ENCODE measurements at places on chromosomes 7 and 10. TPM values are rescaled to one million over a fixed set of nuclear protein-coding genes. Genes with fewer than 3 reads are reported as not detected.

DNA sequence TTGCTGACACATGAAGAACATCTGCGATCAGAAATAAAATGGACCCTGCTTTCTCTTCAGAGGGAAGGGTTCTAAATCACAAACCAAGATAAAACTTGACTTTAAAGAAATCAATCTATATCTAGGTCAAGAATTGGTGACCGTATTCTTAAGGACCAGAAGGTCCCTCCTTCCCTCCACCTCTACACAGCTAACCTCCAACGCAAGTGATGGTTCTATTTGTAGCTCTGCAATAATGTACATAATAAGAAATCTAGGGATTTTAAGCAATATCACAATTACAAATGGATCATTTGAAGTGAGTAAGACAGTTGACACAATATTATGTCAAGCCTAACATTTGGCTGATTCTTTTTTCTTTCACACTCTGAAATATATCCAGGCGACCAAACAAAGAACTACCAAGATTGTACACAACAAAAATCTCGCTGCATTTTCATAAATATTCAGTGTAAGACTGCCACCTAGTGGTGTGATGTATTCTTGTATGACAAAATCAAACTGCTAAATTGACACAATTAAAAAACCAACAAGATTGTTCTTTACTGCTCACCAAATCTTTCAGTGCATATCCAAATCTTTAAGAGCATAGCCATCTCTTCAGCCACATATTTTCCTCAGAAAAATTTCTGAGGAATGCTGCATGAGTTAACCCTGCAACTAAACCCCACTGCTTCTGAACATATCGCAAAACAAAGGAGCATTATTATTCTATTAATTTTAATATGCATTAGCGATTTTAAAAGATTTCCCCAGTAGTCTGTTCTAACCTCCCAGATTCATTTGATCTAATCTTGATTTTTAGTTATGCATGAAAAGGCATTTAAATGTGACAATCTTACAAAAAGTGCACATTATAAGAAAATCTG is 44.5 kb downstream of the ICA1 start:
- DNase-seq, result no peak

DNA sequence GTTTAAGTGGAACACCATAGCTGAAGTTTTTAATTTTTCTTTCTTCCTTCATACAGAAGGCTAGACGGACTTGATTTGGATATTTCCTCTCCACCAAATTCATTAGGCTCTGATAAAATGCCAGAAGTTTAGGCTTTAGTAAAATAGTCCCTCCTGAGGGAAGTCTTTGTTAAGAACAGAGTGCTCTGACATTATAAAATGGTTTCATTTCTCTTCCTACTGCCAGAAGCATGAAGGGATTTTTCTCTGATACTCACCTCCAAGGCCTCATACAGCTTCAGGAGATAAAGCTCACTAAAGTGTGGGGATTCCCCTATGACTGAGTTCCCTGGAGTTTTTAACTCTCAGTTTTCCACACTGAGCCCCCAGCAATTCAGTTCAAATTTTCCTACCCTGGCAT is 1489.6 kb downstream of the REEP3 start:
- no peak for DNase-seq

DNA sequence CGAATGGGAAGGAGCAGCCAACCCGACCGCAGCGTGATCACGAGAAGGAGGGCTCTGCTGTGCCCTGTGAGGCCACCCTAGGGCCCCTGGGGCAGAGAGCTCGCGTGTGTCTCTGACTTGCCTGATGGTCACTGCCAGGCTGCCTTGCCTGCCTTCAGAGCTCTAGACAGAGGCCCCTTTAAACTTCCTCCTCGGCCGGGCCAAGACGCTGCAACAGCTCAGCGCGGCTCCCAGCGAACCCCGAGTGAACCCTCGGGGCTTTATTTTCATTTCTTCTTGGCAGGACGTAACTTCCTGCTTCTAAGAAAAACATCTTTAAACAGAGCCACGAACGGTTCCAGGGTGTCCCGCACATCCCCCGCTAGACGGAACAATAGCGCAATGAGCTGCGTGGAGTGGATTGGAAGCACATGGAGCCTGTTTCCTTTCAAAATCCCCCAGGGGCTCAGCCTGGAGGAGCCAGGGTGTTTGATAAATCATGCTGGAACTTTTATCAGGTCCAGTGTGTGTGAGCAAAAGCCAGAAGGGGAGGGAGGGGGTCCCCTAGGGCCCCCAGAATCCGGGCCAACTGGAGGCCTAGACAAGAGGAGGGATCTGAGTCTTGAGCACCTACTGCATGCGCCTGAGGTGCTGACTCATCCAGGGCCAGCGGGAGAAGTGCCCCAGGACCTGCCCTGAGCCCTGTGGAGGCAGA is 134.1 kb upstream of the GDF10 start:
- peak; percentile 91 for DNase-seq

GRCh38 chr10:74949843-74950765 is 123.7 kb downstream of the KAT6B start:
- no peak for DNase-seq

- DNase-seq, result no peak
Measured at GRCh38 chr7:134766779-134767519, 12.5 kb upstream of the CALD1 start.

DNA sequence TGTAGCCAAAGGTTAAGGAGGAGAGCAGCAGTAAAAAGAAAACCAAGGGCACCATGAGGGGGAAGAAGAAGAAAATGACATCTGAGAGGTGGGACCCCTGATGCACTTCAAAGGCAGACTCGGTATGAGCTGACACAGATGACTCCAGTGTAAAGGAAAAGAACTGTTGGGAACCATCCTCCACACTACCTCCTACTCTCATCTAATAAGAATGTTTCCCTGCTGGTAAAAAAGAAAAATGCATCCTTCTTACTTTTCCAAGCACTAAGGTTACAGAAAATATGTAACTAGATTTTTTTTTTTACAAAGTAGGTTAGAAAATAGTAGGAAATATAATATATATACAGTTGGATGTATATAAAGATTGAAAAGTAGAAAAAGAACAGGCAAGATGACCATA is 16.9 kb downstream of the TAS2R41 start:
- DNase-seq, result no peak

DNA sequence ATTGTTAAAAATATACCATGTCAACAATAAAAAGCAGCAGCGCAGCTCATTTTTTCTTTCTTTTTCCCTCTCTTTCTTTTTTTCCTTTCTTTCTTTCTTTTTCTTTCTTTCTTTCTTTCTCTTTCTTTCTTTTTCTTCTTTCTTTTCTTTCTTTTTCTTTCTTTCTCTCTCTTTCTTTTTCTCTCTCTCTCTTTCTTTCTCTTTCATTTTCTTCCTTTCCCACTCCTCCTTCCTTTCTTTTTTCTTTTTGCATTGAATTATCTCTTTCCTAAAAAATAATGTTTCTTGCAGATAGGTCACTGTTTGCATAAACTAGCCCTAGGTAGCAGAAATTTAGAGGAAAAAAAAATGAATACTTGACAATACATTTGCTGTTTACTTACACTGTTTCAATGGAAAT is 755.1 kb upstream of the COBL start:
- DNase-seq, result no peak

Gene GIMAP2
- total RNA-seq, result 16.4 TPM

DNA sequence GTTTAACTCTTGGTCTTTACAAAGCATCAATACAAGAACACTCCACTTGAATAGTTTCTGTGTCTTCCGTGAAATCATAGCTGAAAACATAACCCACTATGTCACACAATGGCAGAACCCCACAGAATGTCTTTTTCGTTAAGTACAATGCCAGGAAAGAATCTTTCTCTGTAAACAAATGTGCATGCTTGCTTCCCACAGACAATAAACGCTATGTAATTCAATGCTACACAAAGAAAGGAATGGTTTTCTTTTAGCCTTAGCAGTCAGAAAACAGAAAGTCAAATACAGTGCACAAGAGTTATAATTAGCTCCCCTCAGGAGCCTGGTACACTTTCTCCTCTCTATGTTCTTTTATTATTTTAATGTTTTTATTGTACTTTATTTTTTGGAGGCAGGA is 186.1 kb downstream of the SRPK2 start:
- DNase-seq, result no peak

Gene AFAP1L2
- total RNA-seq, result 14.0 TPM

Gene RALA
- 11.5 TPM for total RNA-seq

GRCh38 chr10:78936412-78937342 is 132.1 kb upstream of the ZMIZ1 start:
- DNase-seq, result no peak

GRCh38 chr7:41311301-41311700 is 391.6 kb downstream of the INHBA start:
- DNase-seq, result no peak

DNA sequence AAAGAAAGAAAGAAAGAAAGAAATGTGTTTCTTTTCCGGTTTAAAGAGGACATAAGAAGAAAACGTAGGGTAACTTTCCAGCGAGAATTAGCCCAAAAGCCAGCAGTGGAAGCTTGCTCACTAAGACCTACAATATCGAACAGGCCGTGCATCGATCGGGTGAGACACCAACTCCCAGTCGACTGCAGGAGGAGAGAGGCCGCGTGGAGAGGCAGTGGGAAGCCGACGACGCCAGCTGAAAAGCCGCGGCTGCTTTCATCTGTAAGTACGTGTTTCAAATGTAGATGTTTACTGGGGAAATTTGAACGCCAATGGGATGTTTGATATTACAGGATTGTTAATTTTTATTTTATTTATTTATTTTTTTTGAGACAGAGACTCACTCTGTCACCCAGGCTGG is 28.6 kb upstream of the GIMAP8 start:
- DNase-seq, result peak; percentile 54

DNA sequence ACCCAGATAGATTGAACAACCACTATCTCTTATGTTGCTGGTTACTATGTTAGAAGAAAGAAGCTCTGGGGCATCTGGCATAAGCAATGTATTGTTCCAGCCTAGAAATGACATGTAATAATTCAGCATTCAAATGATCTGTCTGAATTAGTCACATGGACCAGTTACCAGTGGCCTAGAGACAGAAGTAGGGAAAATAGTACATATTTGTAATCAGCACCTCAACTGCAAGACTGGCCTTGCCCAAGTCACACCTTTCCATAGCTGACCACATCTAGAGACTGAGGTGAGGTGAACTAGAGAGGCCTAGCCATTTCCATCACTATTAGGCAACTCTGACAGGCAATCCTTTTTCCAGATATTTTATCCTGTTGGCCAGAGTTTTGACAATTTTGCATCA is 315.6 kb upstream of the KCND2 start:
- no peak for DNase-seq

- no peak for DNase-seq
Measured at GRCh38 chr7:97298561-97298960, 181.1 kb downstream of the SDHAF3 start.

DNA sequence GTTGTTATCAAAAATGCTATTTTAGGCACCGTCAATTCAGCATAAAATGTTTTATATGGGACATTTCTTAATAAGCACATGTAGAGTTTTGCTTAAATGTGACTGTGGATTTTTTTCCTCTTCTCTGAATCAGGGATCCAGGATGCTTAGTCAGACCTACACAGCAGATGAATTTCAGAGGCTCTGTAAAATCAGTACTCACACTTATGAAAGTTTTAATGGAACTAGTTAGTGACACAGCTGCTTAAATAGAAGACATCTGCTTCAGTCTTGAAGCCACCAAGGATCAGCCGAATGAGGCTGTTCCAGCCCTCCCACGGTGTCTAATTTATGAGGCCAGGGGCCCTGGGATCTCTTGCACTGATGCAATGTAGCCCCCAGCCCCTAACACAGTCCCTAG is 136.0 kb downstream of the MYOF start:
- DNase-seq, result no peak

Gene SEMA4G
- total RNA-seq, result 1.1 TPM

Gene ABCB1
- total RNA-seq, result 4.6 TPM

GRCh38 chr7:27185013-27185853 is at the start of gene HOXA11:
HOXA11 (minus strand) TSS chr7:27185232; CDS start chr7:27185144, 88 bp downstream.
- peak; percentile 97 for DNase-seq

Gene SPAM1
- not detected for total RNA-seq

GRCh38 chr10:106189292-106189691 is 975.2 kb downstream of the SORCS1 start:
- DNase-seq, result no peak

DNA sequence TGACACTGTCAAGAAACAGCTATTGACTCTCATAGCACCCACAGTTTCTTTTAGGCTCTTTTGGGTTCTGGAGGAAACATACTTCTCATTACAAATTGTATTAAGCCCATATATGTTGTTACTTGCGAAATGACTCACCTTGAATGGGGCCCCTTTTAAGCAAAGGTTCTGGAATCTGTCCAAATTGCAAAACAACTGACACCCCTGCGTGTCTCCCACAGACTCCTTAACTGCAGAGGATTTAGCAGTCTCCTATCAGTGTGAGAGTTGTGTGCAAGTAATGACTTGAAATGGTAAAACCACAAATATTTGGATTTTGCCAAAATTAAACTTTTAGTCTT is 192.3 kb downstream of the DNAJC1 start:
- no peak for DNase-seq

DNA sequence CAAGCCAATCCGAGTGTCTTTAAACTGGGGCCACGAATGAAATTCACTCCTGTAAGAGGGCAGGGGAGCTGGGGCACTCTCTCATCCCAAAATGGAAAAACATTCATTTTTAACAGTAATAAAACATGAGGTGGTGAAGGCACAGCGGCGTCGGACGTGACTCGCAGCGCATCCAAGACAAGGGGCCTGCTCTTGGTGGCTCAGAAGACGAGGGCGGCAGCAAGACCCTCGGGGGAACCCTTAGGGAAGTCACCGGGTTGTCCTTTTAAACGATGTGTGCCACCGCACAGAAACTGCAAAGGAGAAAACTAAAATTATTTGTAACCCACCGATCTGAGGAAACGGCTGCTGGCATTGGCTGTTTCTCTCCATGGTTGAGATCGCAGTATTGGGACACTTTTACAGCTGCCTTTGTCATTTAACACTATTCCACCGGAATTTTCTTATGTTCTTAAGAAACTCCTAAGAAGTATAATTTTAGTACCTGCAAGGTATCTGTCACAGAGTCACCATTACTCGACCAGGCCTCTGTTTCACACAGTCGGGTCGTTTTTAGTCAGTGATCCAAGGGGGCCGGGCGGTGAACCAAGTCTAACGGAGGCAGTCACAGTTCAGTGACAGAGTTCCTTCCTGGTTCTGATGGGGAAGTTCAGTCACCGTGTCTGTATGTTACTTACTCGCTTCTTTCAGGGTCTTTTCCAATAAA is 159.3 kb downstream of the PTPRN2 start:
- DNase-seq, result no peak

Gene CYP3A4
- not detected for total RNA-seq

Gene LRIT1
- not detected for total RNA-seq

- DNase-seq, result no peak
Measured at GRCh38 chr7:23096518-23097290, 8.9 kb upstream of the KLHL7 start.

GRCh38 chr10:101940916-101941315 is 97.3 kb upstream of the KCNIP2 start:
- no peak for DNase-seq

Gene TSPAN14
- 23.5 TPM for total RNA-seq

GRCh38 chr10:31116226-31116625 is 84.6 kb upstream of the ZNF438 start:
- no peak for DNase-seq

- DNase-seq, result no peak
Measured at GRCh38 chr10:68813559-68813958, 13.8 kb upstream of the STOX1 start.

Gene FOXI2
- total RNA-seq, result not detected

Gene POP7
- total RNA-seq, result 34.2 TPM
